ENCODE measurements at places on chromosomes 16 and 17.

DNA sequence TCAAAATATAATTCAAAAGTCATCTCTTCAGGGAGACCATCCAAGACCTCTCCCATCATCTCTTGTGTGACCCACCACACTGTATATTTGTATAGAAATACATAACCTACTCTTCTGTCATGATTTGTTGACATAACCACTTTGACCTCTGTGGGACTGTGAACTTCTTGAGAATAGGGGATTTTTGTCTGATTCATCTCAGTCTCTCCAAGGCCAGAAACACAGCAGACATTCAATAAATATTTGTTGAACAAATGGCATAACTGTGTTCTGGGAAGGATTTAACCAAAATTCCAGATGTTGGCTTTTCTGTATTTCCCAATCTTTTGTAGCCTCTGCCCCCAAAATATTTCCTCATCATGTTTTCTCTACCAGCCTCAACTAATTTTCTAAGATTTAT lies 169.7 kb downstream of the CDH11 start:
- DNase-seq = no peak

DNA sequence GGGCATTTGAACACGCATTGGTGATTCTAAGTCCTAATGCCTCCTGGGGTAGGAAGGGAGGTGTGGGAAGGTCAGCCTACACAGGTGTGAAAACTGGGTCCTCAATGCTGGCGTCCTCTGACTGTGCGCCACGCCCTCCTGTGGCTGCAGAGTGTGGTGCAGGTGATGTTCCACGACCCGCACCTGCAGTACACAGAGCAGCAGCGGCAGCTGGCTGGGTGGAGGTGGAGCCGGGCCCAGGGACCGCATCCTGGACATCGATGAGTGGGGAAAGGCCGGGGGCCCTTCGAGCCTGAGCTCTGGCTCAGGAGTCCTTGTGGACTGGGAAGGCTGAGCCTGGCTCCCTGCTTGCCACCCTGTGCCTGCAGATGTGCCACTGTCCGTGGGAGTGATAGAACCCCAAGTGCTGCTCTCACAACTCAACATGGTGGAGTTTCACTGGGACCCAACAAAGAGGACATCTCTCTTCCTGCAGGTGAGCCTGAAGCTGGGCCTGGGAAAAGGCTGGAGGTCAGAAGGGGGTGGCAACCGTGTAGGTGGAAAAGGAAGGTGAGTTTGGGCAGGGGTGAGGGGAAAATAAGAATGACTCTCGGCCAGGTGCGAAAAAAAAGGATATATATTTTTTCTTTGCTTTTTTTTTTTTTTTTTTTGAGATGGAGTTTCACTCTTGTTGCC lies 14.0 kb upstream of the STAC2 start:
- no peak for DNase-seq

GRCh38 chr17:34581446-34582184 lies 2.2 kb downstream of the TMEM132E start:
- DNase-seq = no peak

- DNase-seq = no peak
Measured at GRCh38 chr17:74450231-74450630, 16.2 kb upstream of the CD300A start.

GRCh38 chr16:75495076-75495674 lies at the start of gene CHST6:
TSS of gene CHST6 (minus strand) at chr16:75495441. CDS start at chr16:75479828, 15,613 bp downstream.
- no peak for DNase-seq

All from chondrocyte (in vitro differentiated cells).